ENCODE measurements at places on chromosomes 12 and 14.
A peak's percentile ranks its signal among the peaks of the same experiment; 100 is the strongest.

DNA sequence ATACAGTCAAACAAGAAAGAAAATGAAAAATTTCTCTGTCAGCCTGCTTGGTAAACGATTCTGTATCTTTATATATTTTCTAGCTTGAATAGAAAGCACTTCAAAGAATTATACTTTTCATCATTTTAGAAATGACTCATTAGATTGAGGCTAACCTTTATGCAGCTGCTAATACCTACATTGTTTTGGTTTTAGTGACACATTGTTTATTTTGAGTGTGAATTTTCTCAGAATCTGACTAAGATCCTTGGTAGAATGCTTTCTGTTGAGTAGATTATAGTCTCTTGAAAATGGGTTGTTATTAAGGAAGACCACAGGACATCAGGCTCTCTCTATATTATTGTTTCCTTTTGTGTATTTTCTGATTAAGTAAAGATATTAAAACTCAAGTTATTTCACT, at the start of gene PMCH:
PMCH (minus strand) TSS at position 45 of the 400 bp plus-strand sequence. CDS start 63 bp downstream, outside the sequence.
- no peak for DNase-seq

DNA sequence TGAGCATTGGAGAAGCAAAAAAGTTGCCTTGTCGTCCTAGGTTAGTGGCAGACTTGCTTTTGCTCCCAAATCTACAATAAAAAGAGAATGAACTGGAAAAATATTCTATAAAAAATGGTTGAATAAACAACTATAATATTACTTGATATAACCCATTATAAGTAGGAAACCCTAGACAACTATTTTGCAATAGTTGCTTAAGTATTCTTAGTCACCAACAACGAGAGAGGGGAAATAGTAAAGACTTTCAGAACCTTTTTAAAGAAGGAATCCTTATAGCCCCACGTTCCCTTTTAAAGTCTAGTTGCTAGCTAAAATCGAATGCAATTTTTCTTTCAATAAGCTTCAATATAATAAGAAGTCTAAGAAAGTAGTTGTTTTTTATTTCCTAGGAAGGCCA, 17.5 kb downstream of the AQP6 start:
- no peak for DNase-seq

- no peak for DNase-seq
These were observed 59.9 kb downstream of the PKP2 start for GRCh38 chr12:32836710-32837109.

DNA sequence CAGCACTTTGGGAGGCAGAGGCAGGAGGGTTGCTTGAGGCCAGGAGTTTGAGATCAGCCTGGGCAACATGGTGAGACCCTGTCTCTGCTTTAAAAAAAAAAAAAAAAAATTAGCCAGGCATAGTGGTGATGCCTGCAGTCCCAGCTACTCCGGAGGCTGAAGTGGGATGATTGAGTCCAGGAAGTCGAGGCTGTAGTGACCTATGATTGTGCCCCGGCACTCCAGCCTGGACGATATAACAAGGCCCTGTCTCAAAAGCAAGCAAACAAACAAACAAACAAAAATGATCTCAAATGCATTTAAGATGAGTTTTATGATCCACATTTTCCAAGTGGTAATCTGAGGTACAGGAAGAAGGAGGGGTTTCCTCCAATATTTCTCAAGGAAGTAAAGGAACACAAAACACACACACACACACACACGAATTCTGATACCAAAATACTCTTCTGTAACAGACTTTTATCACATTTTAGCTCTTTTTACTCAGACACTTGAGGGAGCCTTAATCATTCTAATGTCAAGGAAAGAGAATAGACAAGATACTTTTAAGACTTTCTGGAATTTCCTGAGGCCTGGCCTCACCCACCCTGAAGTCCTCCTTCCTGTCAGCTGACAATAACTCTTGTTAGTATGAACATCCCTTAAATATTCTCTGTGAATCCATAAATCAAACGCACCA, 44.4 kb upstream of the CERS5 start:
- no peak for DNase-seq

- DNase-seq, result no peak
These were observed 108.6 kb upstream of the NOS1 start for GRCh38 chr12:117469883-117470483.

GRCh38 chr12:48002773-48003218, 1.5 kb downstream of the COL2A1 start:
- DNase-seq, result no peak

DNA sequence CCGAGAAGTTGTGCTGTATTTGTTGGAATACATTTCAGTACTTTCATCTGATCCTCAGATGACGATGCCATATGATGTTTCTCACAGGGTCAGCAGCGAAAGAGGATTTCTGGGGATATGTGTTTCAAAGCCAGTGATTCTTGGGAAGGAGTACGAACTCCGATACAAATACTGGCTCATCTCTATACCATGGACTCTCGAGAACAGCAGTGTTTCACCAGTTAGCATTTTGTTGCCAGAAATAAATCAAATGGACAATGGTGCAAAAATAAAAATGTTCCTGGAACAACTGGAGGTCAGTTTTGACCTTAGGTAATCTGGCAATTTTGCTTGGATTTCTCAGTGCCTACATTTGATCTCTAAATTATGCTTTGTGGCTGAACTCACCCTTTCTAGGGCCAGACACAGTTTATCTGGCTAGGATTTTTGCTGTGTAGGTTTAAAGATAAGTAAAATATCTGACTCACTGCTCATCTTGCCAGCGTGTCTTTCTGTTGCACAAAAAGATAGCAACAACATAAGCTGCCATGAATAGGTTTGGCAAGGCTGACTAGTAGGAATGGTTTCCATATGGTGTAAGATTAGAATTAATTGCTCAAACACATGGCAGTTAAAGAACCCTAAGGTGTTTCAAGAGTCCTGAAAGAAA, 11.0 kb upstream of the MGP start:
- DNase-seq, result no peak

GRCh38 chr14:99233222-99234035, 38.6 kb downstream of the BCL11B start:
- no peak for DNase-seq

DNA sequence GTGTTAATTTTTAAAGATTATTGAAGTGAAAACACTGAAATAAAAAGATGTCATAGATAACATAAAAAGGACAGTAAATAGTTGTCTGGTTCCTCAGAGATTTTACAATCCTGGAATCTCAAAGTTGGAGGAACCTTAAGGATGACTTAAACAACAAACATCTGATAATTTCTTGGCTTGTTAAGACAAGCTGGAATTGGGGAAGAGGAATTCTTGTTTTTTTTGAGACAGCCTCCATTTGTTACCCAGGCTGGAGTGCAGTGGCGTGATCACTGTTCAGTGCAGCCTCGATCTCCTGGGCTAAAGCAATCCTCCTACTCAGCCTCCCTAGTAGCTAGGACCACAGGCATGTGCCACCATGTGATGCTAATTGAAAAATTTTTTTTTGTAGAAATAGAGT, 2.3 kb downstream of the ZNF410 start:
- no peak for DNase-seq

GRCh38 chr12:127579446-127579845, 687.5 kb upstream of the TMEM132C start:
- DNase-seq, result no peak

DNA sequence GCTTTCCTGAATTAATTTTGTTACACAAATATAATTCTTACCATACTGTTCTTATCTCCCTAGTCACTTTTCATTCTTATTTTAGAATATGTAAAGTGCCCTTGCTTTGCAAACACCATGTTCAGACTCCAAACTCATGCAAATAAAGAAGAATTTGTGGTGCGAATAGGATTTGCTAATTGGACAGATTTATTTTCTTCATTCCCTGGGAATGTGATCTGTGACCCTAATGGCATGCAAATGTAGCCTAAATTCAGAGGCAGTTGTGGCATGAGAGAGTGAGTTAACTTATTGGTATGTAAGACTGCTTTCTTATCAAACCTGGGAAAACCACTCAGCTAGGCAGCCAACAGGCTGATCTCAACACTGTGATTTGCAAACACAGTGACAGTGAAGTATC, 10.0 kb downstream of the CAPZA3 start:
- no peak for DNase-seq

GRCh38 chr14:71119075-71119474, 211.8 kb downstream of the PCNX1 start:
- DNase-seq, result no peak

DNA sequence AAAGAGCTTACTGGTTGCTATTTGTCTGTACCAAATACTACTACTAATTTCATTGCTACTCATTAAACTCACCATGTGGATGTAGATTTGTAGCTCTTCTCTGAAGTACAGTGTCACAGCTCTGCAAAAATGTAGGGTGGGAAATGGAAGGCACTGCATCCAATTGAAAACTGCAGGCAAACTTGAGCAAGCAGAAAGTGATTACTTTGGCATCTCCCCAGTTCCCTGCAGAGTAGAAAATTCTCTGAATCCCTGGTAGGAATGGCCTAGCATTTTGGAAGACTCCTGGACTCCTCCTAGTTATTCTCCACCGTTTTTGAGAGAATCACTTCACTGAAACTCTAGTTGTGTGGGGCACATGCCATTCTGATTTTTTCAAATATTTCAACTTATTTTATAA, 239.1 kb downstream of the DIO2 start:
- DNase-seq, result no peak

DNA sequence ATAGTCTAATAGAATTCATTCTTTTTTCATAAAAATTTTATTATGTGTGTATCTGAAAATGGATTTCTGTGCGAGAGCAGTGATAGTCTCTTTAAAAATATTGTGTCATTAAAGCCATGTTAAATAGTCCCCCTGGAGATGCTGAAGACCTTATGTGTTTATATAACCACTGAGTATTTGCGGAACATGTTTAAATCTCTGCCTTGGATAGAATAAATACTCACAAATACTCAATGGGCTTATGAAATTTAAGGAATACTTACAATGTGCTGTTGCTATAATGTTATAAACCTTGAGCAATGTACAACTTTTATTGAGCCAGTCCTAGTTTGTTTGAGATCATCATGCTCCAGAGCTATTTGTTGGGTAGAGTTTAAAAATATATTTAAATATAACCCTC, 226.0 kb downstream of the SNAPC1 start:
- DNase-seq, result no peak

GRCh38 chr12:2364631-2365051, 311.9 kb downstream of the CACNA1C start:
- no peak for DNase-seq

DNA sequence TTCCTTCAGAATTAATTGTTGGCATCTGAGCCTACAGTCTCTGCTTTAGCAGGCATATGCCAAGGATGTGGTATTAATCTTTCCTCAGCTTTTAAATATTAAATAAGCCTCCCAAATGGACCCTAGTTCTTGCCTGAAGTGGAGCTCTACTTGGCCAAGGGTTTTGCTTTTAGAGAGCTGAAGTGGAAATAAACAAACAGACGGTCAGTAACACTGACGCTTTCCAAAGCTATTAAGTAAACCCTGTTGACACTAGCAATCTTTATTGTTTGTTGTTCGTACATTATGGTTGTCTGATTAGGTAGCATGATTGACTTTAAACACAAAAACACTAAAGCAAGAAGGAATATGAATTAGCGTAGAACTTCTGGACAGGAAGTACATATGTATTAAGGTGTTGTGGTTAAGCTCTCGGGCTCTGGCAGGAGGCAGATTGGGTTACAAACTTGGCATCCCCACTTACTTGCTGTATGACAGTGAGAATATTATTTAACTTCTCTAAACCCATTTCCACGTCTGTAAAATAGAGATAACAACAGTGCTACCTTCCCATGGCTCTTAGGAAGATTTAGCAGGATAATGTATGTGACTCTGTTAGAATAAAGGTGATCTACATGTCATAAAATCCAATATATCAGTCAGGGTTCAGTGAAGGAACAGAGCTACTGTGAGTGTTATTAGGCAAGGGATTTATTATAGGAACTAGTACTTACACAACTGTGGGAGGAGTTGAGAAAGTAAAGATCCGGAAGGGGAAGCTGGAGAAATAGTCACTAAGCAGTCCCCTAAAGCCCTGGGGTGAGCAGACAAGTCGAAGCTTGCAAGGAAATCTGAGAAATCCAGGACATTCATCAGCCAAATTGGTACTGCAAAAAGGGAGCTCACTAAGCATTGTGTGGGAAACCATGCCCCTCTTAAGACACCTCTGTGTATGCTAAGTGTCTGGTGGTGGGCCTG, 92.2 kb upstream of the ATF7IP start:
- no peak for DNase-seq

GRCh38 chr12:29216266-29216665, 67.2 kb downstream of the FAR2 start:
- peak; percentile 29 for DNase-seq

GRCh38 chr14:89128311-89129026, 288.6 kb downstream of the FOXN3 start:
- DNase-seq, result no peak

- DNase-seq, result no peak
These were observed 1336.7 kb upstream of the TMEM132C start for GRCh38 chr12:126930234-126930633.

GRCh38 chr12:18932715-18933114, 194.8 kb downstream of the CAPZA3 start:
- no peak for DNase-seq

DNA sequence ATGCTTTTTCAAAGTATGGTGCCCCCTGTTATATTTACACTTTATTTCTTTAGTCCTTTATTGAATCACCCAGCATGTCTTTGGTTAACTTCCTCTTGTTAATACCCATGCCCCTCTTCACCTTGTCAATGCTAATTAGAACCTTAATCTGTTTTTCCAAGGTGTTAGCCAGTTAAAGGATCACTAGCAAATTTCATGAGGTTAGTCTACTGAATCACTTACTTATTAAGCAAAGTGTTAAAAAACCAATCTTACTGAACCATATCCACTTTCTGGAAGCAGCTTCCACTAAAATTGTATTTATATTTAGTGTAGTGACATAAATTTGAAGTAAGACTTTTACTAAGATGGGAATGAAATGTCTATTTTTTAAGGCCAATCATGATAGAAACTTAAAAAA, 27.9 kb downstream of the TAOK3 start:
- DNase-seq, result no peak

GRCh38 chr14:26104717-26105116, 493.1 kb downstream of the NOVA1 start:
- no peak for DNase-seq

- no peak for DNase-seq
These were observed 25.4 kb upstream of the SMAGP start for GRCh38 chr12:51295651-51296050.

DNA sequence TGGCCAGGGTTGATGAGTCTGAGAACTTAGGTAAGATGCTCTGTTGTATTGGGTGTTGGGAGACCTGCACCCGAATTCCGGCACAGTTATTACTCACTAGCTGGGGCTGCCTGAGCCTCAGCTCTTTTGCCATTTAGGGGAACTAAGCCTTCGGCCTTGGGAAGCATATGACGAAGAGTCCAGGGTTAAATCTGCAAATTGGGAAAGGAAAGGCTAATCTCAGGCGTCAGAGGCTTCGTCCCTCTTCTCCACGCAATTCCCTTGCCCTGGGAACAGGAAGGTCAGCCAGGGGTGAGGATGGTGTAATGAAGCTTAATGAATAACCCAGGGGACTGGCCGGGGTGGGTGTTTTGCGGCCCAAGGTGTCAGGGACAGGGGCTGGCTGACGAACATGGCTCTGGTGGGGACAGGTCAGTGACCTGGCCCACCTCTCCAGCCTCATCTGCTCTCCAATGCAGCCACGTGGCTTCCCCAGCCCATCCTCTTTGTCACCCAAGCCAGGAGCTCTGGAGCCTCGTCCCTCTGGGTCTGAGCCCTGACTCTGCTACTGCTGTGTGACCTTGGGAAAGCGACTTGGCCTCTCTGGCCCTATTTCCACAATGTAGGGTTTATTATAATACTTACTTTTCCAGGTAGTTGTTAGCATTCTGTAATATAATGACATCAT, 3.8 kb upstream of the SDSL start:
- no peak for DNase-seq

GRCh38 chr12:93245543-93245942, 132.2 kb upstream of the NUDT4 start:
- no peak for DNase-seq

- DNase-seq, result no peak
These were observed 128.2 kb downstream of the PTPN11 start for GRCh38 chr12:112546996-112547395.

Data from hematopoietic multipotent progenitor cell (in vitro differentiated cells).